Esophagus muscularis mucosa (tissue), 4 donors: ENCODE measurements at places on chromosomes 16 and 17. TPM values are rescaled to one million over a fixed set of nuclear protein-coding genes. Genes with fewer than 3 reads are reported as not detected.

The FBXO39 gene
- 0.33 TPM for total RNA-seq

The HSPB9 gene
- total RNA-seq = not detected

The CCL4L2 gene
- total RNA-seq = 0.80 TPM

The CLDN9 gene
- 0.32 TPM for total RNA-seq

The RASD1 gene
- total RNA-seq = 5.0 TPM

The SBK1 gene
- under 0.01 TPM for total RNA-seq

The TBC1D26 gene
- not detected for total RNA-seq

The ACAP1 gene
- total RNA-seq = 5.0 TPM

The KCNH6 gene
- not detected for total RNA-seq

The PRR35 gene
- total RNA-seq = not detected

The TVP23C gene
- 6.7 TPM for total RNA-seq
